Stimulated activated CD8-positive, alpha-beta memory T cell treated with anti-CD3 and anti-CD28 coated beads, Interleukin-4, amount 100 ng/mL, for 48 hours (primary cell): ENCODE measurements at places on chromosomes 2 and 18.
A peak's percentile ranks its signal among the peaks of the same experiment; 100 is the strongest.

DNA sequence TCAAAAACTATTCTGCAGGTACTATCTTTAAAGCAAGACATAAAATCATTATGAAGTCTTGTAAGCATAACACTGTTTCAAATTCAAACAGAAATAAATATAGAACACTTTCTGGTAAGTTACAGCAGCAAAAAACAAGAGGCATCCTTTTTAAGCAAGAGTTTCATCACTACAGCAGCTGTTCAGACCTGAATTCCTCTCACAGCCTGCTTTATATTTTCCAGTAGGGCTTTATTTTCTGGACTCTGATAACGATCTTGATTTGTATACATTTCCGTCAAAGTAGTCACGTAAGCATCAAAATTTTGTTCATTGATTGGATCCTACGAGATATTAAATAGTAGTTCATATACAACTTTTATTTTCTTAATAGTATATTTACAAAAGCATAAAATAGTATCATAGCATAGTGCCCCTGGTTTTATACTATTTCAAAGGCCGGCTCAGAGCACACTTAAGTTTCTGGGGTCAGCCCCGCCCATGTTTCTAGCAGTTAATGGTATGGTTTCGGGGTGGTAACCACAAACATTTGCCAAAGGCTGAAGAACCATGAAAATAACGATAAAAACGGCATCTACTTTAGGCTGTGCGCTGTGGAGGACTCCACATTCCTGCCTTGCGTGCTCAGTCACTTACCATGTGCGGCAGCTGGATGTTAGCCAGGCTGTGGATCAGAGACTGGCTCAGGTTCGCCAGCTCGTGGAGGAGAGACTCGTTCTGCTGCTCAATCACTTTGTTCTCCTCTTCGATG is 47.5 kb upstream of the PXDN start:
- DNase-seq, result no peak

DNA sequence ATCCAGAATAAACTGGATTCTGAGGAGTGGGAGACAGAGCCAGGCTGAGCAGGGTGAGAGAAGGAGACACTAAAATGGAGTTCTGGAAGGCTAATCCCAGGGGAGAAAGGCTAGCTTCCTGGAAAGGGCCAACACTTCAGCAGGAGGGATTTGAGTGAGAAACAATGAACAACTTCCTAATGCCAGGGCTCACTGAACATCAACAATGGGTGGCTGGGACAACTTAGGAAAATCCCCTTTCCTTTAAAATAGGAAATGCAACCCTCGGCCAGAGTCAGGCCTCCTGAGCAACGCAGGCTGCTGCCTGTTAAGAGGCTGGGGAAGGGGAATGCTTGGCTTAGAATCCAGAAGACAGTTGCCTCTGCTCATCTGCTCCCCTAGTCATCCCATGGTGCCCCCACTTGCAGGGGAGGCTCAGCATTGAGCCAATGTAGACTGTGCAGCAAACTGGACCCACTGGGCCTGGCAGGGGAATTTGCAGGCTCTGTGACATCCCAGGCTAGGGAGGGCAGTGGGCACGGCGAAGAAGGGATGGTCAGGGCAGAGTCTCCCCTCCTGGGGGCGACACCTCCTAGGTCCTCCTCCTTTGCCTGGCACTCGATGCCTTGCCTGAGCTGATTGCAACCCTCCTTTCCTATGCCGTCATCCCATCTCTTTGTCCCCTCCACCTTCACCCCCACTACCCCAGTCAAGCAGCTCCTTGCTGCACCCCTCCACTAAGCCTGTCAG is 182.5 kb downstream of the TNS1 start:
- no peak for DNase-seq

GRCh38 chr2:159471340-159471739 is 145.0 kb downstream of the BAZ2B start:
- DNase-seq, result no peak

DNA sequence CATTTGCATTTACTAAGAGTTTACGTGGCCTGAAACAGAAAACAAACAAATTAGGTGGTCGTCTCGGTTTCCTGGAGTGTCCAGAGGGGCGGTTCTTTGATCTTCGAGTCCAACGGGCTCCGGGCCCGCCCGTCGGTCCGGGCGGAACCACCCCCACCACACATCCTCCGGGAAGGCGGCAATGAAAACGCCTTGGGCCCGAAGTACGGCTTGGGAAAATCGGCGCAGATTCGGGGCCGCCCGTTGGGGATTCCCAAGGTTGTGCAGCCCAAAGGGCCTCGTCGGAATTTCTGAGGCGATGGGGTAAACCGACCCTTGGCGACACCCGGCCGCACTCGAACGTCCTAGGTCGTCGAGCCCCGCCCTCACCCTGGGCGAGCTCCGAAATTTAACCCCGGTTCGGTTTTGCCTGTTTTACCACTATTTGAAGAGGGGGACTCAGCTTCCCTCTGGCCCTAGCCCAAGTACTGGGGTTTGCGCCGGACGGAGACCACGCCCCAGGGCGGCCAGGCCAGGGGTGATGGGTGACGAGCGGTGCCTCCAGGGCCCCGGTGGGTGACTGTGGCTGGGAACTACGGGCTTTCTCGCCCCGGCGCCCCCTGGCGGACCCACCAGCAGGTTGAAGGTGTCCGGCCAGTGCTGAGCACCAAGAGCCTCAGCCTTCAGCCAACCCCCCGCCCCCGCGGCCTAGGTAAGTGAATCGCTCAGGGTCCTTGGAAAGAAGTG is 1.9 kb upstream of the CFAP53 start:
- DNase-seq, result peak; percentile 91

DNA sequence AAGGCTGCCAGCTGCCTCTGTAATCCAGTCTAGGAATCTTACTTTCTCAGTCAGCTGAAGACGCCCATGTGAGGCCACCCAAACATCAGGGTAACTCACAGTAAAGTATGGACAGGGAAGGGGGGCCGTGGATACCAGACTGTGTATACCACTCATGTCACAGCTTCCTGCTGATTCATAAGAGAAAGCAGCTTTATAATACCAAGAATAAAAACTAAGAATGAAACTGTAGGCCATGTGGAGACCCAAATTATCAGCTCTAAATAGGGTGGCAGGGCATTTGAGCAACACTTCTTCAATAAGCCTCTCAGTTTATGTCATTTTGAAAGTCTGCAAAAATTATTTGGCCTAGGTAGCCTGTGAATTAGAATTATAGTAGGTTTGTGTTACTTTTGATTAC is 115.0 kb upstream of the CDCA7 start:
- peak; percentile 51 for DNase-seq

- peak; percentile 67 for DNase-seq
These were observed 7.1 kb upstream of the KLF11 start for GRCh38 chr2:10036095-10036884.

- no peak for DNase-seq
These were observed 301.0 kb downstream of the GALR1 start for GRCh38 chr18:77550625-77551024.

- no peak for DNase-seq
These were observed 64.0 kb upstream of the ACKR3 start for GRCh38 chr2:236505648-236506047.

DNA sequence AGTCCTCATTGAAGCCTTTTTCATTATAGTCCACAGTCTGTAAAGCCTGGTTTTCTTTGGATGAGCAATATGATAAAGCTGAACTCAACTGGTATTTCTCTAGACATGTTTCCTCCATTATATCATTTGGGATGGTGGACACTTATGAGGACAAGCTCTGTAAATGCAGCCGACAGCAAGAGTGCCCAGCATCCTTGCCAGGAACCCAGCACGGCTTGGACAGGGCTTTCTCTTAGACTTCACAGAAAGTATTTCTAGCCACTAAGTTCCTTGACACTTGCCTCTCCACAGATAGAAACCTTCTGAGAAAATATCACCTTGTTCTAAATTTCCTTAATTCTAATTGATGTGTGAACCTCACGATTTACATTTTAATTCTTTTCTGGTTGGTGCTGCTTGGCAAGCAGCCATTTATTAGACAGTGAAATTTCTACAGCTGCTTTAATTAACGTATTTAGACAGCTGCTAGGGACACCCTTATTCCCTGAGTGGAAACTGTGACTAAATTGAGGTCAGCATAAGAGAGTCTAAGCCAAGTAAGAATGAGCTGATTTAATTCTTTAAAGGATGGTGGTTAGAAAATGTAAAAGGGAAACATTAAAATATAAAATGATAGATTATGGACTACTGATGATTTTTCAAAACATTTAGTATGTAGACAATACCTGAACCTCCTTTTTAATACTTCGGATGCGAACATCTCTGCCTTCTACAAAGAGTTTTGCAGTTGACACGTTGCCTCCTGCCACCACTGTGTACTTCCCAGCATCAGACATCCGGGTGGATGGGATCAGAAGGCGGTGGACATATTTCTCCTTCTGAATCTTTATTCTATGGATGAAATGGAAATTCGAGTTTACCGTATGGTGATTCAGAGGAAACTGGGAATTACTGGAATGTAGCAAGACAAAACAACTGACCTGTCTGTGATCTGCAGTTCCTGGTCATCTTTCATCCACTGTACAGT is 39.8 kb downstream of the TTN start:
- DNase-seq, result no peak

DNA sequence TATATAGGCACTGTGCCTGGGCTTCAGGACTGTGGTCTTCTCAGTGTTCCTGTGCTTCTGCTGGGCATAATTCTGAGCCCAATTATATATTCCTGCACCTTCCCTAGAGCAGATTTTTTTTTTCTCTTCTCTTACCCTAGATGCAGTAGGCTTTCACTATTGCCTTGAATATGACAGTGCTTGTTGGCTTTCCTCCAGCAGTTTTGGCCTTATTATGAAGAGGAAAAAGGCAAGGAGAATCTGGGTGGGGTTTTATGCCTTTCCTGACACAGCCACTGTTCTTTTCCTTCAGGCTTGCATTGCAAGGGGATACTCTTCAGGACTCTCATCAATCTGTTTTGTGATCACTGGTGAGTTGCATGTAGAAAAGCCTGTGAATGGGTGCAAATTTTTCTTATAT is 221.9 kb upstream of the CELF4 start:
- DNase-seq, result no peak

- DNase-seq, result no peak
These were observed 3.2 kb downstream of the FARSB start for GRCh38 chr2:222652491-222653255.

DNA sequence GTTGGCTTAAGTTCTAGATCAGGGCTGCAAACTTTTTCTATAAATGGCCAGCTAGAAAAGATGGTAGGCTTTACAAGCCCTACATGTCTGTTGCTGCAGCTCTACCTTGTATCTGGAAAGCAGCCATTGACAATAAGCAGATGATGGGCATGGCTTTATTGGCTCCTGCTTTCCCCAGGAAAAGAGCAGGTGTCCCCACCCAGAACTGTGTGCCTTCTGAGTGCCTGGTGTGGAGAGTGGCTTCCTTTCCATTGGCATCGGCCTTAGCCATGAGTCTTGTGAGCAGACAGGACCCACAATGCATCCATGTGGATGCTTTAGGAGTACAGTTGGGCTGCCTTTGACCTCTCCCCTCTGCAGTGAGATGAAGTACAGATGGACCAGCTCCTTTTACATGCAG is 120.2 kb downstream of the CD8B2 start:
- DNase-seq, result no peak

- DNase-seq, result peak; percentile 46
These were observed 325.6 kb upstream of the VRK2 start for GRCh38 chr2:57720728-57721627.

DNA sequence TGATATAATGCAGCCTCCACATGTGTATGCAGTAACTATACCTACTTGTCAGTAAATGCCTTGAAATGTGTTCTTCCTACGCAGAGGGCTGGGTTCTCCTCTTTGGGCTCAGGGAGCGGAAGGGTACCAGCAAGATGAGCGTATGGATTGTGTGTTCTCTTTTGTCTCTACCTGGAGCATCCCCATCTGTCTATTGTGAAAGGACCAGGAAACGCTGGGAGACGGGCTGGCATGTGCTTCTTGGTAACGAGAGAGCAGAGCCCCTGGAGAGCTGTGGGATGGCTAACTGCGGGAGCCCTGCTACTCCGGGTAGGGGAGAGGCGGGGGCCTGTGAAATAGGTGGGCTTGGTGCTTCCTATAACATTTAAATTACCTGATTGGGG is 80.9 kb downstream of the BCL2 start:
- no peak for DNase-seq

- peak; percentile 75 for DNase-seq
These were observed at the start of gene TGIF1 for GRCh38 chr18:3450012-3450798. Gene TGIF1 (plus strand): TSS chr18:3450172. CDS start chr18:3450490, 318 bp downstream.

- DNase-seq, result no peak
These were observed 13.2 kb downstream of the SPATS2L start for GRCh38 chr2:200319548-200320337.

GRCh38 chr18:73983970-73984369 is 163.7 kb downstream of the FBXO15 start:
- no peak for DNase-seq

DNA sequence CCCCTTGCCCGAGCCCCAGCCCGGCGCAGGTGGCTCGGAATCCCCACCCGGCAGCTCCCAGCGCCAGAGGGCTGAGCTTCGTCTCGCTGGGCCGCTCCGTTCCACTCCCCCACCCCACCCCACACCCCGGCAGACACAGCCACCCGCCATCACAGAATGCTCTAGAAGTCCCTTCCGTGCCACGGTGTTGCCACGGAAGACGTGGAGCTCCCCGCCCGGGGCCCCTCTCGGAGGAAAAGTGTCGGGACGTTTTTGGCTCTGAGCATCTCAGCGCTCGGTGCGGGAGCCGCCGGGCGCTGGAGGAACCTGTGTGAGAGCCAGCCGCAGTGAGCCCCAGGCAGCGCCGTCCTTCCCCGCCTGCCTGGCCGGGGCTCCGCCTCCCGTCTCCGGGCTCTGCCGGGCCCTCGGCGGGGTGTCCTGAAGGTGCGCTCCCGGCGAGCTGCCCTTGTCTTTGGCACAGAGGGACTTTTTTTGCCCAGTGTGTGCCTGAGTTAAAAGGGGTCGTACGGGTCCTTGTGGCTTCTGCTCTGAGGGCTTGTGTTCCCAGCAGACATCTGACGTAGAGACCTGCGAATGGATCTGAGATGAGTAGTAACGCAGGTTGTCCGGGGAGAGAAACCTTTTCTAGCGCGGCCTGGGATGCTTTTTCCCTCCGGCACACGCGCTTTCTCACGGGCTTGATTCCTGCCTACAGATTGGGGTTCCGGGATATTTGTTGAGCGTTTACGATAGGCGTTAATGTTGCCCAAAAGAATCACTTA is 1.8 kb downstream of the ZCCHC2 start:
- peak; percentile 71 for DNase-seq

DNA sequence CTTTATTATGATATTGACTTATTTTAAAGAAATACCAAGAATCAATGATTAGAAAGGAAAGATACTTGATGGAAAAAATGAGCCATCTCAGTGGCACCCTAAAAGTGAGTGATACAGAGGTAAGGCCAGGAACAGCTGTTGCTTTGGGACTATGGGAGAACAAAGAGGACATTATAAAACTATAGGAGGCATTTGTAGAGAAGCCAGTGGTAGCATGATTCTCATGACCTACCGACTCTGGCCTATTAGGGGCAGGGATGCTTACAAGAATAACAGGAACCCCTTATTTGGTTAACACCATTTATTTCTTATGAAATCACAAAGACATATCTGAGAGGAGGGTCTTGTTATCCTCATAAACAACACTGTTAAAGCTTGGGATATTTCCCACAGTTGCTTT is 162.2 kb downstream of the RIT2 start:
- no peak for DNase-seq

GRCh38 chr18:79917853-79918614 is 33.4 kb downstream of the SLC66A2 start:
- peak; percentile 11 for DNase-seq

- DNase-seq, result no peak
These were observed 212.2 kb upstream of the THUMPD2 start for GRCh38 chr2:39991298-39991697.

- no peak for DNase-seq
These were observed 20.6 kb upstream of the LOXHD1 start for GRCh38 chr18:46677611-46678010.
